ENCODE measurements at places on chromosomes 11 and 22. TPM values are rescaled to one million over a fixed set of nuclear protein-coding genes. Genes with fewer than 3 reads are reported as not detected.

The BRSK2 gene
- 0.64 TPM for polyA plus RNA-seq

- peak; percentile 52 for DNase-seq
These were observed 4.0 kb upstream of the FTH1 start for GRCh38 chr11:61971248-61972111.

DNA sequence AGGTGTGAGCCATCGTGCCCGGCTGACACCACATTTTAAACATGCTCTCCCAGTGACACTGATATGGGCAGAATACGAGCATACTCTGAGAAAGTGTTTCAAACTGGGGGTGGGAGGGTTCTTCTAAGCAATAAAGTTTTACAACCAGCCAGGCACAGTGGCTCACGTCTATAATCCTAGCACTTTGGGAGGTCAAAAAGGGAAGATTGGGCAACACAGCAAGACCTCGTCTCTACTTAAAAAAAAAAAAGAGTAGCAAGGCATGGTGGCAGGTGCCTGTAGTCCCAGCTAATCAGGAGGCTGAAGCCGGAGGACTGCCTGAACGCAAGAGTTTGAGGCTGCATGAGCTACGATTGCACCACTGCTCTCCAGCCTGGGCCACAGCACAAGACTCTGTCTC, 2.2 kb downstream of the GANAB start:
- no peak for DNase-seq

- DNase-seq: no peak
These were observed 38.6 kb downstream of the SBF1 start for GRCh38 chr22:50436015-50436830.

DNA sequence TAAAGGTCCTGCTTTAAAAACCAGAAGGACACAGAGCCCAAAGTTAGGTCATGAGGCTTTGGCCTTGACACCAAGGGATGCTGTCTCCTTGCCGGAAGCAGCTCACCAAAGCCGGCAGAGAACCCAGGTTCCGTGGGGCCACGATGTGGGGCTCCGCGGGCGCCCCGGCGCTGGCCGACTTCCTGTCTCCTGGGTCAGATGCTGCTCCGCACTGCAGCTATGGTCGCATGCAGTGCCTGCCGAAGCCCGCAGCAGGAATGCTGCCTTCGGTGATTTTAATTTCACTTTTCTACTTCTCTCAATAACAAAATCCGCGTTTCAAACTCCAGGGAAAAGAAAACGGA, 454 bp upstream of the OTUB1 start:
- DNase-seq: peak; percentile 60

The SLC29A2 gene
- polyA plus RNA-seq: 3.7 TPM

The OR5P2 gene
- not detected for polyA plus RNA-seq

DNA sequence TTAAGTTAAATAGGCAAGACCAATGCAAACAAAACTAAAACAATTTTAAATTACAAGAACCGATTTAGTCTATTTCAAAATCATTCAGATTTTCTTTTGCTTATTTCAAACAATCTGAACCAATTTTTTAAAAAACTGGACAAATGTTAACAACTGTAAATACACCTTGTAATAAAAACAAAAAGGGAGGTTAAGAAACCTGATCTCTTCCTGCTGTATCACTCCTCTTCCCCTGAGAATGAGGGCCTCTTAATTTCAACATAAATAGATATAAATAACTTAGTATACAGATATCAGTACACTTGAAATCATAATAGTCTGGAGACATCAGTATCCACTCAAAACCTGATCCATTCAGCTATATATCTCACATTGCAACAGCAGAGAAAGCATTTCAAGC, 346.6 kb downstream of the TTC28 start:
- DNase-seq: no peak

GRCh38 chr22:33745501-33745900, 174.8 kb downstream of the LARGE1 start:
- DNase-seq: no peak

The C11orf98 gene
- polyA plus RNA-seq: 90.1 TPM

DNA sequence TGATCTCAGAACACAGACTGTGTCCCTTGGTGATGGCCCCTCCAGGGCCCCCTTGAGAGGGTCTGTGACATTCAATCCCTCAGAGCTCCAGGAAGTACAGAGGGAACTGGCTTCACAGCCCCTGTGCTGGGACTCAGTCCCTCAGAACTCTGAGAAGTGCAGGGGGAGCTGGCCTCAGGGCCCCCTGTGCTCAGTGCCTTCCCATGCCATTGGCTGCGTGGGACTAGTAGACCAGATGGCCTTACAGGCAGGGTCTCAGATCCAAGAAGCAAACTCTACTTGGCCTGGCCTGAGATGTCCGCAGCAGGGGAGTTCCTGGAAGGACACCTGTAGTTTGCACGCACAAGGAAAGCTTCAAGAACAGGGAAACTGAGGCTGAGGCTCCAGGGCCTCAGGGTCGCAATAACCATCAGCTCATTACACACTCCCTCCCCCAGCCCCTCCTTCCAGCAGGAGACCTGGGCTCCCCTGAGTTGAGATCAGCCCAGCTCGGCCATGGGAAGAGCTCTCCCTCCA, 138.4 kb downstream of the BRD1 start:
- DNase-seq: no peak

The KRTAP5-1 gene
- not detected for polyA plus RNA-seq

GRCh38 chr22:27670701-27671412, 130.7 kb downstream of the MN1 start:
- no peak for DNase-seq

DNA sequence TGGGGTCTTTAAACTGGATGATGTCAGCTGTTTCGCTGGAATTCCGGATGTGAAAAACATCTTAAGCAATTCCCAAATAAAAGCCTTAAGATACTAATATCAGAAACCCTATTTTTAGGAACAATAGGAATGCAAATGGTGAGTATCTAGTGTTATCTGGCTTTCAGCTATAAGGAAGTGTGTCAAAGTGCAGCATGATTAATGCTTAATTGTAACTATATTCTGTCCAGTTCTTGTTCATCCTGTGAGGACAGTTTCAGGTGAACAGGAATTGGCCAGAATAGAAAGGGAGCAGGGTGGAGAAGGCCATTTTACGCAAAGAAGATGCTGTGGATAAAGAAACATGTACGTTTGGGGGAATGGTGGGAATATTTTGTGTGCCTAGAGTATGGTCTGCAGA, 108.2 kb downstream of the RASSF10 start:
- no peak for DNase-seq

DNA sequence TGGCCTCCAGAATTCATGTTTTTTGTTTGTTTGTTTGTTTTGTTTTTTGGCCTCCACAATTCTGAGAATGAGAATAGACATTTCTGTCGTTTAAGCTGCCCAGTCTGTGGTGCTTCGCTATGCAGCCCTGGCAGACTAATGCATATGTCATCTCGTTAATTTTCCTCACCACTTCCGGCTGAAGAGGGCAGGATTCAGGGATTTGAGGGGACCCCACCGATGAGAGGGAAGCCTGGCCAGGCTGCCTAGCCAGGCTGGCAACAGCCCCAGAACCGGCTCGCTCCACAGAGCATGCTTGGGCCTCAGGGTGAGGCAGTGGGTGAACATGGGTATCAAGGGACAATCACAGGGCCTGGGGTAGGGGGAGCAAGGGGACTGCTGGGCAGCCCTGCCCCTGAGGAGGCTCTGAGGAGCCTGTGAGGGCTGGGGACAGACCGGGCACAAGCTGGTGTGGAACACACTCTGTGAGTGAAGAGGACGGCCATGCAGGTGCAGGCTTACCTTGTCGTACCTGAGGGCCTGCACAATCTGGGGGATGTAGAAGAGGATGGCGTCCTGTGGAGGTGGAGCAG, 47.8 kb upstream of the SERPIND1 start:
- no peak for DNase-seq

DNA sequence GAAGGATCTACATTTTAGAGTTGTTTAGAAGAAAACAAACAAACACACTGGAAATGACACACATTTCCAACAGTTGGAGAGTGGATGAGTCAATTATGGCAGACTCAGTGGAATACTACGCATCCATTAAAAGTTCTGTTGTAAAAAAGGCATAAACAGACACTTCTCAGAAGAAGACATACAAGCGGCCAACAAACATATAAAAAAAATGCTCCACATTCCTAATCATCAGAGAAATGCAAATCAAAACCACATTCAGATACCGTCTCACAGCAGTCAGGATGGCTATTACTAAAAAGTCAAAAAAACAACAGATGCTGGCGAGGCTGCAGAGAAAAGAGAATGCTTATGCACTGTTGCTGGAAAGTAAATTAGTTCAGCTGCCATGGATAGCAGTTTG, 298.2 kb downstream of the DDX10 start:
- DNase-seq: no peak

- DNase-seq: no peak
These were observed 87.9 kb upstream of the SORL1-AS1 start for GRCh38 chr11:121540627-121541026.

- no peak for DNase-seq
These were observed 135.4 kb downstream of the METTL15 start for GRCh38 chr11:28243581-28243980.

GRCh38 chr11:119130662-119131061, 9.3 kb downstream of the HINFP start:
- DNase-seq: no peak

- no peak for DNase-seq
These were observed 11.7 kb downstream of the BLID start for GRCh38 chr11:122104341-122104740.

GRCh38 chr22:36324414-36324813, 63.4 kb downstream of the MYH9 start:
- no peak for DNase-seq

- DNase-seq: no peak
These were observed 74.8 kb downstream of the KIAA1671 start for GRCh38 chr22:25027043-25027906.

The RGL4 gene
- not detected for polyA plus RNA-seq

The BBOX1 gene
- 0.02 TPM for polyA plus RNA-seq

The CENPM gene
- 15.6 TPM for polyA plus RNA-seq

Data from SK-N-SH (cell line).